ENCODE measurements at places on chromosomes 6 and 20.

DNA sequence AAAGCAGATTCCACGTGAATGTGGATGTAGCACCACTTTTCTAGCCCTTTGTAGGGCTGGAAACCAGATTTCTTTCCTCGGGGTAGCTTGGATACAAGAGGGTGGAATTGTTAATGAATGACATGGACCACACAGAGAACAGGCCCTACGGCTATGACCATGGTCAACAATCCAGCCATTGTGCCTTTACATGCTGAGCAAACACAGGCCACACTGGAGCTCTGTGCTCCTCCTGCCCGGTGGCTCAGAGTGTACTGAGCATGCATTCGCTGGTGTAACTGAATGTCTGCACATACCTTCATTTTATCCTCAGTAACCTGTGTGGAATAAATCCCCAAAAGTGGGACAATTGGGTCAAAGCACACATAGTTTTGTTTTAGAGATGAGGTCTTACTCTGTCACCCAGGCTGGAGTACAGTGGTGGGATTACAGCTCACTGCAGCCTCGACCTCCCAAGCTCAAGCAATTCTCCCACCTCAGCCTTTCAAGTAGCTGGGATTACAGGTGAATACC, 32.8 kb downstream of the LRP11 start:
- DNase-seq = no peak

DNA sequence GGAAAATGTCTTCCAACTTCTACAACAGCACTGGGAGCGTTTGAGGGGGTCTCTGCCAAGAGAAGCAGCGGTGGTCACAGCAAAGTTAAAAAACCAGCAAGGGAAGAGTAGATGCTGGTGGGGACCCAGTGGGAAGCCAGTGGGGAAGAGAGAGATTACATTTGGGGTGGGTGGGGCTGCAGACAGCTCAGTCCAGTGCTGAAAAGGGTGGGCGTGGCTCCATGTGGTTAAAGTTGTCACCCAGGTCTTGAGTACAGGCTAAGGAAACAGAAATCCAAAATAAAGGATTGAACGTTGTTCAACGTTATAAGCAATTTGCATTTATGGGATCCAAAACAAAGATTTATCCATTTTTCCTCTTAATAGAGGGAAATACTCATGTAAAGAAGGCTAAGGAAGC, 106.3 kb upstream of the LY86 start:
- DNase-seq = no peak

- DNase-seq = no peak
These were observed 575.9 kb upstream of the JAG1 start for GRCh38 chr20:11249683-11250082.

DNA sequence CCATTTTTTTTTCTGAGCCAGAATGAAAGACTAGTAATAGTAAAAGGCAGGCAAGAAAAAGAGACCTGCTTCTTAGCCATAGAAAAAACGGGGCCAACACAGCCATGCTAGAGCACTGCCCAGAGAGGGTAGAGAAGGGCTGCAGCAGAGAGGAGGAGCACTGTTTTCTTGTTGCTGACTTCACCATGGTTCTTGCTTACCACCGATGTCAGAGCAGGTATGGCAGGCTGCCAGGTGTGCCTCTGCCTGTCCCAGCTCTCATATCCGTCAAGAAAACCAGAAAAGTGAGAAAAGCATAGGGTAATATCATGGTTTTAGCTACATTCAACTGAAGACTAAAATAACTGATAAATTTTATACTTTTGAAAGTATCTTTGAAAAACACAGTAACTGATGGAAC, 60.7 kb downstream of the DTNBP1 start:
- DNase-seq = no peak

DNA sequence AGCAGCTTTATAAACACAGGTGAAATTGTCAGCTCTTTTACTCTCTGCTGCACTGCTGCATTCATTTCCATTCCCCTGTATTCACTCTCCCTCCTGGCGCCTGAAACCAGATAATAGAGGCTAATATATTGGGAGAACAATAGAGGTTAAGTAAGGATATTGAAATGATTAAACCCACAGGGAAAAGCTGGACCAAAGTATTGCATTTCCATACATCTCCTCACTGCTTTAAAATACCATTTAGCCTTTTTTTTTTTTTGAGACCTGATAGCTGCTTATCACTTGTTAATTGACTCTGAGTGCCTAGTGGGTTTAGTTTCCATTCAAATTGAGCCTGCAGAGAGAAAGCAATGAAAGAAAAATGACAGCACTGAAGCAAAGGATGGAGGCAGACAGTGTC, 540.5 kb upstream of the IMPG1 start:
- no peak for DNase-seq

GRCh38 chr6:21102624-21103023, 490.9 kb upstream of the SOX4 start:
- no peak for DNase-seq

DNA sequence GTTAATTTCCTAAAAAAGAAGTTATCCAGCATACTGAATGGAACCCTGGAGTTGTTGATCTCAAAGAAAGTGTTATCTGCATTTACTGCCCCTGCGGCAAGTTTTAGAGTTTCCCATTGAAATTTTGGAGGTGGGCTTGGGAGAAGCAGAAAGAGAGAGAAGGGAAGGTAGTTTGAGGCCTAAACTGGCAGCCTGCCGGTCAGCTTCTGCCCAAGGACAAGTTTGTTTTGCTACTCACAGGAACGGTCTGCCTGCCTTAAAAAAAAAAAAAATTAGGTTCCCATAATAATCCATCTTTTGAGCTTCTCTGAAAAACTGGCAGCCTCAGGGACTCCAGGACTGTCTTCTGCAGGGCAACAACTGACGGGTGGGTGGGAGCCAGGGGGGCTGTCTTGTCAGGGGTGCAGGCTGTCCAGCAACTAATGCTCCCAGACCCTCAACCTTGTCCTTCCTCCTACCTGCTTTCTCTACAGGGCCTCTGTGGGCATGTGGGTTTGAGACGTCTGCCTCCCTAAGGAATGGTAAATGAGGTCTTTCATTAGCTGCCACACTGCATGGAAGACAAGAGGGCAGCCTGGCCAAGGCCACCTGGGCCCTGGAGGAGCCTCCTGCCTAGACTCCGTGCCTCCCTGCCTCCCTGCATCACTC, 176.1 kb upstream of the KCNG1 start:
- no peak for DNase-seq

DNA sequence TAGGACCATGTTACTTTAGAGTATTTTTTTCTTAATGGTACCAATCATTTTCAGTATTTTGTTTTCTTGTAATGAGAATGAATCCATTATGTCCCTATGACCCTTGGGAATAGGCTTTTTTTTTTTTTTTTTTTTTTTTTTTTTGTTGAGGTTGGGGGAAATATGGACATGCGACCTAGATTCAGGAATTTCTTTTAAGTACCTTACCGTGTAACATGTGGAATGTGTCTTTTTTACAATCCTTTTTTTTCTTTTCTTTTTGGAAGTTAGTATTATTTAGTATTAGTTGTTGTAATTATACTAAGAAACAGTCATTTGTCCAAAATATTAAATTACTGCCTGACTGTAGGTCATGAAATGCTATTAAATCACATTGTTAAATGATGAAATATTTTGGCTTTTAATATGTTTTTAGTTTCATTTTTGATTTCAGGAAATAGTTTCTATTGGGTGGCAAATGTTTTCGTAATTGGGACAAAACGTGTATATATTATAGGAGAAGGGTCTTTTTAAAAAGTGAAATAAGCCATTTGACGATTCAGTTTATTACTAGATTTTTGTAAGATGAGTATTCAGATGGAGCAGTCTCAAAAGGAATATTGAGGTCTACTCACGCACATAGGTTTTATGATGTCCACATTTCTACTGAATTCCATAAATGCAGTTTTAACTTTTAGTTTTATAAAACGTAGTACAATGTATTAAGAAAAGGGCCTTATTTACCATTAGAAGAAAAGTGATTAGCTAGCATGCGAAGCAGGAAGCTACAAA, 4.9 kb downstream of the ARID1B start:
- DNase-seq = no peak

GRCh38 chr20:42350521-42350920, 732.3 kb upstream of the CHD6 start:
- no peak for DNase-seq

DNA sequence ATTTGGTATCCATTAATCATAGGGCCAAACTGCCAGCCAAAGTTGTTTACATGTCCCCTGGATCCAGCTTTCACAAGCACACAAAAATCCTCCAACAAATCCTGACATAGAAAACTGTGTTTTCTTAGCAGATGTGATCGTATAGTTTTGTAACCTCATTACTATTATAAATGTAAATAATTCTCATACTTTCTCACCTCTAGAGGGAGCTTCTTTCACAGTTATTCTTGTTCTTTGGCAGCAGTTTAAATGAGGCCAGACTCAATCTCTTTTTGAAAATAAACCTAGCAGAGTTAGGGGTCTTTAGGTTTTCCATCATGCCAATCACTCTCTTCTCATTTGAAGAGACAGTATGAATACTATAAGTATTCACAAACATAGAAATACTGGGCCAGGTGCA, 17.0 kb upstream of the ZNF318 start:
- DNase-seq = no peak

All from stimulated activated naive CD8-positive, alpha-beta T cell treated with anti-CD3 and anti-CD28 coated beads, Interleukin-15, amount 100 ng/mL, for 72 hours (primary cell).